ENCODE measurements at places on chromosomes 16 and 17.

DNA sequence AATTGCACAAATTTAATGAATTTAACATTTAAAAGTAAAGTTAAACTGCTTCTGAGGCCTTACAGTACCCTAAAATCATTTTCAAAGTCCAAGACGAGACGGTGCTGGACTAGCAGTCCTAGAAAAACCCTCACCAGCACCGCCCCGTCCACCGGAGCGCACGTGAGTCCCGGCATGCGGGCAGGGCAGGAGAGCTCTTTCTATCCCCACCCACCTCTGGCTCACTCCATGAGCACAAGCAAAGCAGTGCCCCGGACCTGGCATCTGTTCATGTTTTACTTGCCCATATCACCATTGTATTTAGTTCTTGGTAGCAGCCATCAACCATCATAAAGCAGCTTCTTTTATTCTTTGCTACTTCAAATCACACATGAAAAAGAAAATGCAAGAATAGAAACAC, 41.7 kb downstream of the ANKRD11 start:
- no peak for DNase-seq

DNA sequence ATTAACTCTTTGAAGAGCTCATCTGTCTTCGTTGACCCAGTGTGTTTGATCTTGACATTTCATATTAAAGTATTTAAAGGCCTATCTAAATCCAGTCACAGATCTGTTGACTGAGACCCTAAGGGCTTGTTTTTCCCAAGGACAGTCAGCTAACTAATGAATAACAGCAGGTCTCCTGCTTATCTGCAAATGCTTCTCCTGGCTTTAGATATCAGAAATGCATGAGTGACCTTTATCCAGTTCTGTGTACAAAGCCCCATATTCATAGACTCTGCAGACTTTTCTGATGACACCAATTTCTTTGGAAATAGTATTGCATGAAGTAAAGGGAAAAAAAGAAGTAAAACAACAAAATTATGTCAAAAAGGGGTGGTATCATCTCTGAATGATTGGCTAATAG, 70.3 kb downstream of the YPEL2 start:
- DNase-seq: no peak

GRCh38 chr17:9936095-9936494, 31.0 kb upstream of the RCVRN start:
- DNase-seq: no peak

GRCh38 chr16:17970816-17971331, 365.7 kb downstream of the NPIPA8 start:
- DNase-seq: no peak

DNA sequence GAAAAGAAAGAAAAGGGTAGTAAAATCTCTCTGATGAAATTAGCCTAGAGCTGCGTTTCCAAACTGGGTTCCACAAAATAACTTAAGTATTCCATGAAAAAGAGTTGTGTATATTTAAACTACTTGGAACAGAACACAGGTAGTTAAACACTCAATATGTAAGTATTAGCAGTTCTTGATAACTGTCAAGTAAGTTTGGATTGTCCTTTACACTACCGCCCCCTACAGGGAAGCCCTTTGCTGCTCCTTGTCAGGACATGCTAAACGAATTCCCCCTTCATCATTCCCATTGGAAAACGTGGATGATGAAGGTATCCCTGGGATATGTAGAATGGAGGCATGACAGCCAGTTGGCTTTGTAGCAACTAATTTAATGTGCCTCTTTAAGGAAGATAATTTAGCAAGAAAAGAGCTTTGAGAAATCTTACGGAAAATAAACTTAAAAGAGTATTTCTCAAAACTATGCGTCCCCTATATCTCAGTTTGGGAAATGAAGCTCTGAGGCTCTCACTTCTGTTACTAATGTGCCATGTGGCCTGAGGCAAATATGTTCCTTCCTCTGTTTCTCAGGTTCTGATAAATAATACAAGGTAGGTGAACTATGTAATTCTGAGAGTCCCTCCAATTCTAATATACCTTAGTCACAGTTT, 18.8 kb downstream of the NCBP3 start:
- no peak for DNase-seq

DNA sequence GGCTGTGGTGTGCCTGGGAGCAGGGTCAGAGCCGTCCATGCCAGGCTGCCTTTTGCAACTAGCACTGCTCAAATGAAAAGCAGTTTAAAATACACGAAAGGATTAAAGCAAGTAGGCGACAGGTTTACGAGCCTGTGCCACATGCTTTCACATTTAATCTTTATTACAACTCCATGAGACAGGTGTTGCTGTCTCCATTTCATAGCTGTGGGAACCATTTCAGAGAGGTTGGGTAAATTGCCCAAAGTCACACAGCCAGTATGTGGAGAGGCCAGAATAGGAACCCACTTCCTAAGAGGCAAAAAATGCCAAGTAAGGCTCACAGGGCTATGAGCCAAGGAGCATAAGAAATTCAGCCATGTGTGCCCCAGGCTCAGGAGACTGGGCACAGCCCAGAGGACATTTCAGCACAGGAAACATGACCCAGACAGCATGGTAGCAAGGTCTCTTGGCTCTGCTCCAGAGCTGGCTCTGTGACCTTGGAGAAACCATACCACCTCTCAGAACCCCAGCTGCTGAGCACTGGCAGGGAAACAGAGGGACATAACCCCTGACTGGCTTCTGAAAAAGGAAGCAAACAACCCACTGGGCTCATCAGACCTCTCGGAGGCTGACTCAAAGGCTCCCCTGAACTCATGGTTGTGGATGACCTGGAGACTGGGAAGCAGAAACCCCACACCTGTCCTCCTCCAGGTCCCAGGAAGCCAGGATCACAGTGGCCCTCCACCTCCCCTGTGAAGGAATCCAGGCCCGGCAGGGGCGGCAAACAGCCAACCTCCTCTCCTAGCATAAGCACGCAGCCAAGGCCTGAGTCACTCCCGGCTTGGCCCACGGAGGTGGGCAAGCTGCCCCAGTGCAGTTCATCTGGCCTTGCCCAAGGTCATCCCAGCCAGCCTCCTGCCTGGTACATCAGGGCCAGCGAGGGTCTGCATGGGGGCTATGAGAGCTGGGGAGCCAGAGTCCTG, 40.3 kb upstream of the MRPS23 start:
- DNase-seq: no peak
